ENCODE measurements at places on chromosomes 12 and 14. TPM values are rescaled to one million over a fixed set of nuclear protein-coding genes. Genes with fewer than 3 reads are reported as not detected.

The OTX2 gene
- not detected for total RNA-seq

The CBLN3 gene
- total RNA-seq, result 20.1 TPM

The RND1 gene
- 10.4 TPM for total RNA-seq

The RTL1 gene
- not detected for total RNA-seq

The CGRRF1 gene
- total RNA-seq, result 17.7 TPM

The DYNLL1 gene
- 49.5 TPM for total RNA-seq

The SNX6 gene
- 78.0 TPM for total RNA-seq

The CLMN gene
- total RNA-seq, result 5.8 TPM

The LRP6 gene
- total RNA-seq, result 4.1 TPM

The GLI1 gene
- not detected for total RNA-seq

The C14orf39 gene
- total RNA-seq, result not detected

The AP4S1 gene
- total RNA-seq, result 2.8 TPM

The SVOP gene
- total RNA-seq, result not detected

The ADSS1 gene
- 2.7 TPM for total RNA-seq

The NXPH4 gene
- total RNA-seq, result 0.11 TPM

The TCL1B gene
- not detected for total RNA-seq

The PAPLN gene
- 1.4 TPM for total RNA-seq

The DUSP16 gene
- 64.8 TPM for total RNA-seq

The ACSS3 gene
- total RNA-seq, result not detected

The ACSM4 gene
- not detected for total RNA-seq

The DNAH10 gene
- 0.27 TPM for total RNA-seq

The PRIMA1 gene
- total RNA-seq, result not detected

The HOXC12 gene
- not detected for total RNA-seq

The HOXC6 gene
- total RNA-seq, result not detected

The NTS gene
- not detected for total RNA-seq

The APOF gene
- total RNA-seq, result not detected

The E2F7 gene
- 8.1 TPM for total RNA-seq

The STON2 gene
- 0.45 TPM for total RNA-seq

The MAP1LC3B2 gene
- 0.66 TPM for total RNA-seq

The TAS2R20 gene
- 3.7 TPM for total RNA-seq

The CCDC196 gene
- not detected for total RNA-seq

The PTGDR gene
- total RNA-seq, result not detected

The FITM1 gene
- 0.49 TPM for total RNA-seq

The SLC41A2 gene
- total RNA-seq, result 19.8 TPM

The CLEC4A gene
- total RNA-seq, result 1.8 TPM

The ASB2 gene
- total RNA-seq, result 50.0 TPM

The FGD6 gene
- total RNA-seq, result 1.4 TPM

The GZMB gene
- total RNA-seq, result 1,692 TPM

The SLC5A8 gene
- not detected for total RNA-seq

The BCL7A gene
- 3.3 TPM for total RNA-seq

The ESRRB gene
- 0.21 TPM for total RNA-seq

The TAS2R13 gene
- total RNA-seq, result 0.23 TPM

The DTX1 gene
- 17.3 TPM for total RNA-seq

The LIN7A gene
- not detected for total RNA-seq

The DHRS2 gene
- total RNA-seq, result 1.3 TPM

The FSCB gene
- not detected for total RNA-seq

The CCDC88C gene
- 113 TPM for total RNA-seq
